Pancreas (tissue), 10 donors: ENCODE measurements at places on chromosomes 12 and 14. TPM values are rescaled to one million over a fixed set of nuclear protein-coding genes. Genes with fewer than 3 reads are reported as not detected.

- no peaks in the 10 kb centered on the region for H3K27me3 ChIP-seq
- H3K36me3 ChIP-seq, result no peaks in the 10 kb centered on the region
- DNase-seq, result no peak
- no peak overlapping the region for H3K27ac ChIP-seq
Observed at GRCh38 chr12:9888665-9889273, 7.5 kb downstream of the KLRF2 start.

GRCh38 chr14:64943556-64943955 is 1.0 kb upstream of the GPX2 start:
- H3K27ac ChIP-seq, result peak overlapping the region; percentile 79
- H3K27me3 ChIP-seq, result no peaks in the 10 kb centered on the region
- DNase-seq, result no peak

DNA sequence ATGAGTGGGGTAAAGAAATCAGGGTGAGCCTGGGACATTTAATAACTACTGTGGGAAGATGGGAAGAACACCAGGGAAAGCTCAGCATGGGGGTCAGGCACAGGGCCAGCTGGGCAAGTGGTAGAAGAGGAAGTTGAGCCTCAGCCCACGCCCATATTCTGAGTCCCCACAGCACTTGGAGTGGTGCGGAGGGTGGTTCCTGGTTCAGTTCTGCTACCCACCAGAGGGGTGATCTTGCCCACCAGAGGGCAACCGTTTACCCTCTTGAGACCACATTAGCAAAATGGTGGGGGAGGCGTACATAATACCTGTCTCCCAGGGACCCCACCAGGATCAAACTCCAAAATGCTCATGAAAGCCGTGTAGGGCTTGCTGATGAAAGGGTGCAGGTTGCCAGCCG is 16.8 kb upstream of the ANKRD33 start:
- DNase-seq, result no peak
- H3K36me3 ChIP-seq, result no peaks in the 10 kb centered on the region
- H3K27ac ChIP-seq, result no peak overlapping the region
- no peaks in the 10 kb centered on the region for H3K4me1 ChIP-seq
- no peaks in the 10 kb centered on the region for H3K27me3 ChIP-seq

DNA sequence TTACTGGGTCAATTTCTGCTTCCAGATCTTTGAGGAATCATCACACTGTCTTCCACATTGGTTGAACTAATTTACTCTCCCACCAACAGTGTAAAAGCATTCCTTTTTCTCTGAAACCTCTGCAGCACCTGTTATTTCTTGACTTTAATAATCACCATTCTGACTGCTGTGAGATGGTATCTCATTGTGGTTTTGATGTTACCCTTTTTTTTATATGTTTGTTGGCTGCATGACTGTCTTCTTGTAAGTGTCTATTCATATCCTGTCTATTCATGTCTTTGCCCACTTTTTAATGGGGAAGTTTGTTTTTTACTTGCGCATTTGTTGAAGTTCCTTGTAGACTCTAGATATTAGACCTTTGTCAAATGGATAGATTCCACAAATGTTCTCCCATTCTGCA is 324.9 kb downstream of the NAV3 start:
- DNase-seq, result no peak
- H3K4me3 ChIP-seq, result no peak overlapping the region
- no peak overlapping the region for H3K27ac ChIP-seq
- no peaks in the 10 kb centered on the region for H3K36me3 ChIP-seq

DNA sequence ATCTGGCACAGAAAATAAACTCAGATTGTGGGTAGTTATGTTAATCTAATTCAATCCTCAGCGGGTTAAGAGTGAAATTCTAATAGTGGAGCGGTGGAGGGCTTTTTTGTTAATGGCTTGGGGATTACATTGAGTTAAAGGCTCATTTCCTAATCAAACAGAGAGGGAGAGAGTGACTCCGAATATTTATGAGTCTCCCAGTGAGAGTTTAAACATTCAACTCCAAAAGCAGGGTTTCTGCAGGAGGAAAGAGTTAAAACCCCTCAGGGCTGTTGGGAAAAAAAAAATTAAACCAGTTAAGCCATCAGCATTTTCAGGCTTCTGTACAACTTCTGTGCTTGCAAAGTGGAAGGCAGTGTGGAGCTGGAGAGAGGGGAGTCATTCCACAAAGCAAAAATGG is 62.1 kb upstream of the ESRRB start:
- no peaks in the 10 kb centered on the region for H3K27me3 ChIP-seq
- no peaks in the 10 kb centered on the region for H3K4me1 ChIP-seq
- DNase-seq, result no peak
- no peak overlapping the region for H3K4me3 ChIP-seq

DNA sequence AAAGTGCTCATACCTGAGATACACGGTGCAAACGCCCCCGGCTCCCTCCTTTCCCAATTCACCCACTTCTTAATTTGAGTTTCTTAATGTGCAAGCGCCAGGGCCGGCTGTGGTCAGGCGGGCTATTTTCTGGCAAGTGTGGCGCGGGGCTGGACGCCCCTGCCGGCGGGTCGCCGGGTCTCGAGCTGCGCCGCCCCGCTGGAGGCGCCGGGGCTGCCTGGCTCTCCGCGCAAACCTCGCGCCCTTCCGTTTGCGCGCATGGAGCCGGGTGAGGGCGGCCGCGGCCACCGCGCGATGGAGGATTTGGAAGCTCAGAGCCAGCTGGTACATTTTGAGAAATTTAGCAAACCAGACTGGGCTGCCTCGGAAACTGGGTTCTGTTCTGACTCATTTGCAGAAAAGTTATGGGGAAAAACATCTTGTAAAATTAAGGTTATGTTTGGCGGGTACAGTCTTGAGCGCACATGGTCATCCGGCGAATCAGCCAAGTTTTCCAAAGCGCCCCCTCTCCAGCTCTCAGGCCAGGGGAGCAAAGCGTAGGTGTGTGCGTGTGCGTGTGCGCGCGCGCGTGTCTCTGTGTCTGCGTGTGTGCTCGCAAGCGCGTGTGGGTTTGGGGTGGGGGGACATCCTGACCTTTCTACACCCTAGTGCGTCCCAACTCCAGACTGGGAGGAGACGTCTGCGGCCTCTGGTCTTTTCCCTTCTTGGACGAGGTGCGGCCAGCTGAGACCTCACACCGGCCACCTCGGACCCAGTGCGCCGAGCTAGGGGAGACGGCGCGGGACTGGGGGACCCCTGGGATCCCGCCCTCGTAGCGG is 6.5 kb upstream of the OTX2 start:
- no peaks in the 10 kb centered on the region for H3K4me1 ChIP-seq
- H3K27ac ChIP-seq, result no peak overlapping the region
- H3K4me3 ChIP-seq, result no peak overlapping the region
- H3K36me3 ChIP-seq, result no peaks in the 10 kb centered on the region
- no peak for DNase-seq
- peaks cover 42% of the 10 kb centered on the region for H3K27me3 ChIP-seq

DNA sequence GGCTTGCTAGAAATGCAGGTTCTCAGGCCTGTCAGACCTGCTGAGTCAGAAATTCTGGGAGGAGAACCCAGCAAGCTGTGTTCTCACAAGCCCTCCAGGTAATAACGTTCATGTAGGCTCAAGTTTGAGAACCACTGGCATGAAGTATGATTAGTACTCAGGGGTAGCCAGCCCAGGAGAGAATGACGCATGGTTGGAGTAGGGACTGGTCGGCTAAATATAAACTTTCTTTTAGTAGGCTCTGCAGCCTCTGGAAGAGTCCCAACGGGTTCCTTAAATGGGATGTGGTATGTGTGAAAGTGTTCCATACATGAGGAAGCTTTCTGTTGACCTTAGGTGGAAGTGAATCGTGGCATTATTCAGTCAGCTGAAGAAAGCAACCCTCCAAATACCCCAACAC is 209.3 kb downstream of the SLC41A2 start:
- no peaks in the 10 kb centered on the region for H3K27me3 ChIP-seq
- H3K4me1 ChIP-seq, result peaks cover 3% of the 10 kb centered on the region
- no peak overlapping the region for H3K4me3 ChIP-seq
- H3K36me3 ChIP-seq, result no peaks in the 10 kb centered on the region
- H3K27ac ChIP-seq, result no peak overlapping the region
- no peak for DNase-seq

- no peak overlapping the region for H3K27ac ChIP-seq
- H3K27me3 ChIP-seq, result no peaks in the 10 kb centered on the region
- H3K4me3 ChIP-seq, result no peak overlapping the region
- no peaks in the 10 kb centered on the region for H3K36me3 ChIP-seq
- no peak for DNase-seq
Observed at GRCh38 chr12:19683178-19683927, 244.1 kb downstream of the AEBP2 start.

GRCh38 chr12:87196321-87196720 is 832.9 kb downstream of the C12orf50 start:
- H3K4me1 ChIP-seq, result no peaks in the 10 kb centered on the region
- H3K36me3 ChIP-seq, result no peaks in the 10 kb centered on the region
- no peaks in the 10 kb centered on the region for H3K27me3 ChIP-seq
- H3K4me3 ChIP-seq, result no peak overlapping the region
- no peak overlapping the region for H3K27ac ChIP-seq

DNA sequence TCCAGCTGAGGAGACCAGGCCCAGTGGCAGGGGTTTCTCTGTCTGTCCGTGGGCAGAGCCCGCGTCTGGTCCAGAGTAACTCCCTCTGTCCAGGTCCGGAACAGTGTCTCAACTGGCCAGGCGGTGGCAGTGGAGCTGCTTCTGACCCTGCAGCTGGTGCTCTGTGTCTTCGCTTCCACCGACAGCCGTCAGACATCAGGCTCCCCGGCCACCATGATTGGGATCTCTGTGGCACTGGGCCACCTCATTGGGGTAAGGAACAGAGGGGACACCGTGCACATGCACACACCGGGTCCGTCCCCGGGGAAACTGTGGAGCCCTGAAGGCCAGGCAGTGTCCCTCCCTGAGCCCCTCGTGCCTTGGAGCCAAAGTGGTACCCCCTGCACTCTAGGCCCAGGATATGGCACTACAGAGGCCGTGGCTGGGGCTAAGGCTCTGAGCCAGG is 1.5 kb downstream of the AQP6 start:
- no peaks in the 10 kb centered on the region for H3K4me1 ChIP-seq
- peak; percentile 50 for DNase-seq
- no peaks in the 10 kb centered on the region for H3K36me3 ChIP-seq
- H3K4me3 ChIP-seq, result no peak overlapping the region
- no peaks in the 10 kb centered on the region for H3K27me3 ChIP-seq

GRCh38 chr12:47219243-47219642 is 139.5 kb upstream of the AMIGO2 start:
- peaks cover 8% of the 10 kb centered on the region for H3K4me1 ChIP-seq
- no peak overlapping the region for H3K27ac ChIP-seq
- H3K27me3 ChIP-seq, result no peaks in the 10 kb centered on the region
- no peak for DNase-seq
- H3K4me3 ChIP-seq, result no peak overlapping the region
- H3K36me3 ChIP-seq, result no peaks in the 10 kb centered on the region

- no peak for DNase-seq
- H3K27ac ChIP-seq, result no peak overlapping the region
- H3K27me3 ChIP-seq, result no peaks in the 10 kb centered on the region
Observed at GRCh38 chr12:113284751-113285150, 50.2 kb downstream of the SLC8B1 start.

- no peaks in the 10 kb centered on the region for H3K36me3 ChIP-seq
- H3K27ac ChIP-seq, result no peak overlapping the region
- no peak overlapping the region for H3K4me3 ChIP-seq
- H3K27me3 ChIP-seq, result no peaks in the 10 kb centered on the region
Observed at GRCh38 chr12:64951944-64952343, 127.5 kb downstream of the TBC1D30 start.

DNA sequence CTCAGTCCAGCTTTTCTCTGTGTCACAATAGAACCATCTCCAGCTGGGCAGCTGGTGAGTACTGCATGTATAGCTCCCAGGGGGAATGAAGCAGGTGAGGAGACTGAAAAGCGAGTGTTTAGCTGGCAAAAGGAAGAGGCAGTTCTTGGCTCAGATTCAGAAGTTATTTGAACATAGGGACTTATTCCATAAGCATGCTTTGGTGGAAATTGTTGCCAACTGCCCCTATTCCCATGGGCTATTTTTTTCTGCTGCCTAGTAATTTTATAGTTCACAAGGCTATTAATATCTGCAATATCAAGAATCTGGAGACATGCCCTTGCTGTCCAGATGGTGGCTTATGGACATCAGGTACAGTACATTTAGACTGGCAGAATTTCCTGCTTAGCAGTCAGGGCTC is 1112.7 kb downstream of the LRFN5 start:
- H3K36me3 ChIP-seq, result no peaks in the 10 kb centered on the region
- H3K4me1 ChIP-seq, result no peaks in the 10 kb centered on the region
- no peaks in the 10 kb centered on the region for H3K27me3 ChIP-seq

DNA sequence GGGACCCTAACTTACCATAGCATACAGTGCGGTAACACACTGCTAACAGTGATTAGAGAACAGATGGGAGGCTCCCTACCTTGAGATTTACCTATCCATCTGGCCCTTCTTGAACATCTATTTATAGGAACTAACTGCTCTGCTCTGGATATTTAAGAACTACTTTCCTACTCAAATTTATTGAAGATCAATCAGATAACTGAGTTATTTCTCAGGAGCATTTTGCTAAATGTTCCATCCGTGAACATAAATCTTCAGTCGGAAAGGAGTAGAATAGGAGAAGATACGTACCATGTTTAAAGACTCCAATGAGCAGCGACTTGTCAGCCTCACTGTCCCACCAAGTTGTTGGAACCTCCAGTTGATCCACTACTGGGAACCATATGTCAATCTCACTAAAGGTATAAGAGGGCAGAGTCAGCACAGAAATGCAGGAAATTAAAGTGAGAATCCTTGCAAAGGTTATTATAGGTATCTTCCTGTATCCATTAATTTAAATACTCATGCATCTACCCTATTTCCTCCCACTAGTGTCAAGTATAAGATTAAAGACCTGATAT is 15.6 kb upstream of the SUPT16H start:
- DNase-seq, result no peak
- no peaks in the 10 kb centered on the region for H3K27me3 ChIP-seq
- H3K4me3 ChIP-seq, result no peak overlapping the region
- peaks cover 95% of the 10 kb centered on the region for H3K36me3 ChIP-seq
- H3K27ac ChIP-seq, result no peak overlapping the region
- no peaks in the 10 kb centered on the region for H3K4me1 ChIP-seq

DNA sequence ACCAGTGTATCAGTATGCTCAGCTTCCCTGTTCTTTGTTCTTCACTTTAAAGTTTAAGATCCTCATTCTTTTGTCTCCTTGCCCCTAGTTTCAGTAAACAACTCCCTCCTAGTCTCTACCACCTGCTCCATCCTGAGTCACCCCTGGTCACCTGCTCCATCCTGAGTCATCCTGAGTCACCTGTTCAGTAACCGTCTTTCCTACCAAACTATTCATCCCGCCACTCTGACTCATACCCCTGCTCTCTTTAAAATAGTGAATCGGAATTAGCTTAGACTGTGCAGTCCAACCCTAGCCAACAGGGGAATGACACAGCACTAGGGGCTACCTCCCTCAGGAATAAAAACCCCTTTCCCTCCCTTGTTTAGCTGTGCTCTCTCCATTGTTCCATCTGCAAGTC is 888.1 kb upstream of the MDGA2 start:
- no peak overlapping the region for H3K27ac ChIP-seq
- DNase-seq, result no peak
- H3K4me3 ChIP-seq, result no peak overlapping the region
- H3K27me3 ChIP-seq, result no peaks in the 10 kb centered on the region

GRCh38 chr14:42532194-42532593 is 925.5 kb downstream of the LRFN5 start:
- H3K36me3 ChIP-seq, result no peaks in the 10 kb centered on the region
- no peaks in the 10 kb centered on the region for H3K27me3 ChIP-seq
- no peak overlapping the region for H3K27ac ChIP-seq
- H3K4me3 ChIP-seq, result no peak overlapping the region

Gene TAS2R20
- polyA plus RNA-seq, result not detected

Gene POTEM
- not detected for polyA plus RNA-seq

Gene TSHR
- 0.30 TPM for polyA plus RNA-seq

Gene STYX
- polyA plus RNA-seq, result 2.9 TPM

Gene GLIPR1L1
- not detected for polyA plus RNA-seq

Gene REP15
- 1.1 TPM for polyA plus RNA-seq

Gene ALDH1L2
- 6.0 TPM for polyA plus RNA-seq

Gene NACA
- 892 TPM for polyA plus RNA-seq

Gene HOXC12
- polyA plus RNA-seq, result not detected
